ENCODE measurements at places on chromosomes 11 and 22.

DNA sequence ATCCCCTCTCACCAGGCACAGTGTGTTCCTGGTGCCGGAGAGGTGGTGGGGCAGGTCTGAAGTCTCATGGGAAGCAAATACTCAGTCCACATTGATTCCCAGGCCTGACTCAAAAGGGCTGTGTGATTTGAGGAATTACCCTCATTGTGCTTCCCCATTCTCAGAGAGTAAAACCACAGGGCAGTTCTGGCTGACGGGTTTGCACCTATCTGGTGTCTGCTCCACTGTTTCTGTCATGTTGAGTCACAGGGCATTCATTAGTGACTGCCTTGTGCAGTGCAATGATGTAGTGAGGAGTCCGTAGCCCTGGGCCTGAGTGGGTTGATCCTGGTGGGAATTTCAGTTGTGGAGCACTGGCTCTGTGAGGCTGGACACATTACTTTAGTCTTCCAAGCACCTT lies 85.2 kb upstream of the ARHGAP20 start:
- no peak for DNase-seq

- DNase-seq, result no peak
Observed at GRCh38 chr11:32478277-32478731, 43.0 kb upstream of the WT1 start.

DNA sequence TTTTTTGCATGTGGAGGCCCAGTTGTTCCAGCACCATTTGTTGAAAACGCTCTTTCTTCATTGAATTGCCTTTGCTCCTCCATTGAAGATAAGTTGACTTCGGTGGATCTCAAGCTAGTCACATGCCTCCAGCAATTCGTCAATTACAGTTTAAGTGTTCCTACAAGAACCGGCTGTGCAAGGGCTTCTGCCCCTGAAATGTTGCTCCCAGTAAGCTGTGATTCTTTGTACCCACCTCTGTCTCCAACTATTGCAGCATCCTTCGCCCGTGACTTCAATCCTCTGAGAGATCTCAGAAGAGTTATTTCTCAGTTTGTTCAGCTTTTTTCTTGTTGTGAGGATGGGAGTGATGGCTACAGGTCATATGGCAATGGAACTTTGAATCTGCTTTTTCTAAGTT lies 194.2 kb upstream of the B3GAT1 start:
- no peak for DNase-seq

- DNase-seq, result no peak
Observed at GRCh38 chr11:15276621-15277020, 161.9 kb downstream of the INSC start.

DNA sequence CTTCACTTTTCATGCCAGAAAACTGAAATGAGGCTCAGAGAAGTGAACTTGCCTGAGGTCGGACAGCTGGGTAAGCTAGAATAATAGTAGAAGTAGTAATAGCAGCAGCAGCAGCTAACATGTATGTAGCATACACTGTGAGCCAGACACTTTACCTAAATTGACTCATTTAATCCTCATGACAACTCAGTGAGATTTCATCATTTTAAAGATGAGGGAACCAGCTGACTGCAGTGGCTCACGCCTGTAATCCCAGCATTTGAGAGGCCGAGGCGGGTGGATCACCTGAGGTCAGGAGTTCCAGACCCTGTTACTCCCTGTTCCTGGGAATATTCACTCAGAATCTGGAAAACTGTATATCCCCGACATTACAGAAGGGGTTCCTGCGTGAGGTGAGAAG lies 154.5 kb downstream of the DBX1 start:
- DNase-seq, result no peak

DNA sequence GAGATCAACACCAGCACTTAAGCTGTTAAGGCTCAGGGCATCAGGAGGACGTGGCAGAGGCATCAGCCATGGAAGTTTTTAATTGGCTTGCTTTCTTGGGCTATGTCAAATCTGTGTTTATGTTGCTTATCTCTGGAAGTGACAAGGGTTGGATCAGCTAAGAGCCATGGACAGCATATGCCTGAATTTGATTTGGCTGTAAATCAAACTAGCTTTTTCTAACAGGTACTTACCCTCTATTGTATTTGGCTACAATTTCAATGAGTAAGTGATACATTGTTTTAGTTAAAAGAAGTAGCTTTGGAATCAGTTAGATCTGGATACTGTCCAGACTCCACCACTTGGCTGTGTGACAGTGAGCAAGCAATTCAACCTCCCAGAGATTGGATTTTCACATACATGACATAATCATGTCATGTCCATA lies 936.6 kb downstream of the OPCML start:
- no peak for DNase-seq

DNA sequence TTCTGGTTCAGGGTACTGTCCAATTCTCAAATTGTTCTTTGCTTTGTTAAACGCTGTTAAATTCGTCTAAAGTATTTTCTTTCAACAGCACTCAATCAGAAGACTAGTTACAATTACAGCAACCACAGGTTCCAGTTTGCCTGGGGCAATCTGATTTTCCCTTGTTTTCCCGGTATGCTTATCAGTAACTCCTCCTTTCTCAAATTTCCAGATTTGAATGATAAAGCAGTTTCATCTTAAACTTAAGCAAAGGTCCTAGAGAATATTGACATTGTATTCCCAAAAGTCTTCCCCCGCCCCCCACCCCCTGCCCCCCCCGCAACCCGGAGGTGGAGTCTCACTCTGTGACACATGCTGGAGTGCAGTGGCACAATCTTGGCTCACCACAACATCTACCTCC lies 10.5 kb upstream of the USP28 start:
- DNase-seq, result no peak

GRCh38 chr11:24064309-24064903 lies 432.4 kb upstream of the LUZP2 start:
- no peak for DNase-seq

GRCh38 chr11:74992852-74993251 lies 4.1 kb downstream of the NEU3 start:
- no peak for DNase-seq

DNA sequence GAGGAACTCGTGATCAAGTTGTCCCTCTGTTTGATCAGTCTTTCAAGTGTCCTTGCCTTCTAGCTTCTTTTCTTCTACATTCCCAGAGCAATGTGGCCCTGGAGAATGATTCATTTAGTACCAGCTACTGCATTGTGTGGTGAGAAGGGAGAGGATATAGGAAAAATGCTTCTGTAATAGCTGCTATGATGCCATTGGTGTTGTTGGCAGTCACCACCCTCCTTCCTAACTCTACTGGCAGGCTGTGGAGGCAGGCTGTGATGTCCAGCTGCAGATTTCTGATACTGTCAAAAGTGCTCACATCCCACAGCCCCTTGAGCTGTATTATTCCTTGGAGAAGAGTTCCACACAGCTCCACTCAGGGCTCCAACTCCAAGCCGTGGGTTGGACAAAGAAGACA lies 52.8 kb downstream of the ENDOD1 start:
- DNase-seq, result no peak

DNA sequence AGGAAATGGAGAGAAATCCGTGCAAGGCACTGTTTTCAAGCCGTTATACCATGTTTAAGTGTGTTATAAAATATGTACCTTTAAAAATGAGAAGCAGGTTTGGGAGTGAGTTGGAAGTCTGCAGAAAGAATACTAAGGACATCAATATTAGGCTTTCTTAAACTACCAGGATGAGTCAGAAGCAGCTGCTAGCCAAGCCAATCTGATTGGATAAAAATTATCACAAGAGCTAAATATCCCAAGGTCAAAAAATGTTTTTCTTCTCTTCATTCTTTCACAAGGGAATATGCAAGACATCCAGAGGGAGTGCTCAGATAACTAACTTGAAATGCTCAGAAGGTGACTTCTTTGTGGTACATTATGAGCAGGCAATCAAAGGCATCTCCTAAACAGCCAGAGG lies 19.3 kb upstream of the CKAP5 start:
- no peak for DNase-seq

DNA sequence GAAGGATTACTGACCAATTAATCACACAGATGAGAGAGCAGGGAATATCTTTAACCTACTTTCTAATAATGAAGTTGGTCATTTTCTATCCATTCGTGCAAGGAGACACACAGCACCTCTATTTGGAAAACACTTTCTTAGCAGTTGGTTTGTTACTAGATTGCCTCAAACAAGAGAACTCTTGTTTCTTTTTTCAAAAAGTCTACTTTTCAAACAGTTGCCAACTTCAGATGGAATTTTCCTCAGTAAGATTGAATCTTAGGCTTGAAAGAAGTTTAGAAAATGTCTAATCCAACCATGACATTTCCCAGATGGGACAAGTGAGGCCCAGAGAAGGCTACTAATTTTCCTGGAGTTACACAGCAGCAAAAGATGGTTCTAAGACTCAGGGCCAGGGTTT lies 42.4 kb upstream of the SMTN start:
- no peak for DNase-seq

DNA sequence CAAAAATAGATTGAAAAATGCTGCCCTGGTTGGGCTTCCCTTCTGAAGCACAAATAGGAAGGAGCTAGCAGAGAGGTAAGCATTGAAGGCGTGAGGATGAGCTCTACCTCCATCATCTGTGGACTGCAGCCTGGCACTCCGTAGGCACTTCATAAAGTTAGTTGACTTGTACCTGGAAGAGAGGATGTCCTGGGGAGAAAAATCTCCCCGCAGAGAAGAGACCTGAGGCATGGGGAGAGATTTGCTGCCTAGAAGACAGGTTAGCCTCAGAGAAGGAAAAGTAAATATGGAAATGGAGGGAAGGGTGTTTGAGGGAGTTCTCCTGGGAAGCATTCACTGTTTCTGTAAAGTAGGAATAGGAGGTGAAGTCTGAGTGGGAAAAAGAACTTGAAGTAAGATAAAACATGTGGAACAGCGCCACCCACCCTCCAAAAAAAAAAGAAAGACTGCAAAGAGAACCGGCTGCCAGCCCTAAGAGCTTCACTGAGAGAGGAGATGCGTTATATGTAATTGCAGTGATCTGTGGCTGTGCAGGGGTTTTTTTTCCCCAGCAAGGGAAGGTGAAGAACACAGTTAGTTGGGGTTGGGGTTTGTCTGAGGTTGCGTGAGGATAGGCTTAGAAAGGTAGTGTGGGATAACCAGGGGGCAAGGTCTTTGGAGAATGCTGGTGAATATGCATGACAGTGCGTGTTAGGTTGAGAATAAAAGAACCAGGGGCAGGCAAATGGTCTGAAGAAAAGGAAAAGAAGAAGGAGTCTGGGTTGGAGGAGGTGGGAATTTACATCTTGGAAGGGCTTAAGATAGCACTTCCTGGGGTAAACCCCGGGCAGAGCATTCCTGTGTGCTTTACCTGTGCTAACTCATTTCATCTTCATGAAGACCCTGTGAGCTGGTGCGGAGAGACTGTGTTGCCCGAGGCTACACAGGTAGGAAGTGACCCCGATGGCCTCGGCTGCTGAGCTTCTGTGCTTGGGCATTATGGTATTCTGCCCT lies 16.0 kb downstream of the TNRC6B start:
- no peak for DNase-seq

DNA sequence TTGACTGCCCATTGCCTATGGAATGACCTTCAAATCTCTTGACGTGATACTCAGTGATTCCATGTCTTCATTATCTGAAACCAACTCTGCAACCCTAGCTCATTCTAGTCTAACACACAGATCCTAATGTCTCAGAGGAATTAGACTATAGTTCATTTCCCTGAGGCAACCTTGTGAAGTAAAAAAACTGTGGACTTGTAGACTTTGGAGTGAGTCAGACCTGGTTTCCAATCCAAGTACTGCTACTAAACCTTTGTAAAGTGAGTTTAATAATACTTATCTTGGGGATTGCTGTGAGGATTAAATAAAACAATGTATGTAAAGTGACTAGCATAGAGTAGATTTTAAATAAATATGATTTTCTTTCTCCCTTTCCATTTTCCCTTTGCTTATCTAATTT lies 226.1 kb downstream of the BLID start:
- DNase-seq, result no peak

- DNase-seq, result no peak
Observed at GRCh38 chr22:46994265-46994664, 231.8 kb downstream of the TBC1D22A start.

- DNase-seq, result no peak
Observed at GRCh38 chr11:112801025-112801816, 160.0 kb upstream of the NCAM1 start.

- DNase-seq, result no peak
Observed at GRCh38 chr11:105732611-105733010, 122.7 kb downstream of the GRIA4 start.

DNA sequence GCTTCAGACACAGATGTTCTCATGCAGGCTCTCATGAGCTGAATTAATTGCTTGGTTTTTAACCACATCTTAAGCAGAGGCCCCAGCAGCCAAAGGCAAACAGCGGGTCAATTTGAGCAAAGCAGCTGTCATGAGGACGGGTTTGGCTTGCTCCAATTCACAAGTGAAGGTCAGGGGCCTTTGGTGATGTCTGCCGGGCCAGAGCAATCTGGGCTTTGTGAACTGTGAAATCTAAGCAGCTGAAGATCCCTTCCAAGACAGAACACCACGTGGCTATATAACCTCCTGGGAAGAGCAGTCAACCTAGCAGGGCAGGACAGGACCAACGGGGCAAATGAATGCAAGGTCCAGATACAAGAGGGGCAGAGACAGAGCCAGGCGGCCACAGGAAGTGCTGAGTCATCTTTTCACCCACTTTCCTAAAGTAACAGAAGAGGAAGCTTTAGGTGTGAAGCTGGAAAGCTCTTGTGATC lies 187.3 kb upstream of the B3GAT1 start:
- no peak for DNase-seq

GRCh38 chr22:27740202-27740748 lies 61.3 kb downstream of the MN1 start:
- no peak for DNase-seq

- DNase-seq, result no peak
Observed at GRCh38 chr11:61377461-61378160, 14.8 kb upstream of the TMEM216 start.

DNA sequence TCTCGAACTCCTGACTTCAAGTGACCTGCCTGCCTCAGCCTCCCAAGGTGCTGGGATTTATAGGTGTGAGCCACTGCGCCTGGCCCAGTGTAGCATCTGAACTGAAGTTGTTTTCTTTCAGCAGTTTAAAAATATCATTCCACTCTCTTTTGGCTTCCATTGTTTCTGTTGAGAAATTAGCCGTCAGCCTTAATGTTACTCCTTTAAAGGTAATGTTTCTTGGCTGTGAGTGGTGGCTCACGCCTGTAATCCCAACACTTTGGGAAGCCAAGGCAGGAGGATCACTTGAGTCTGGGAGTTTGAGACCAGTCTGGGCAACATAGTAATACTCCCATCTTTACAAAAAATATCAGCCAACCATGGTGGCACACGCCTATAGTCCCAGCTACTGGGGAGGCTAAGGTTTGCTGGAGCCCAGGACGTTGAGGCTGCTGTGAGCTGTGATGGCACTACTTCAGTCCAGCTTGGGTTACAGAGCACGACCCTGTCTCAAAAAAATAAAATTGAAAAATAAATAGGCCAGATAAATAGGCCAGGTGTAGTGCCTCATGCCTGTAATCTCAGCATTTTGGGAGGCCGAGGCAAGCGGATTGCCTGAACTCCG lies 25.9 kb downstream of the MCAM start:
- DNase-seq, result no peak

Data from stimulated activated CD4-positive, alpha-beta T cell treated with anti-CD3 and anti-CD28 coated beads, TNF-alpha, amount 100 ng/mL, for 4 hours (primary cell).